Stimulated activated memory B cell treated with anti-CD40 and anti-IgM and Interleukin-4, amounts not matched to agents 10 μg/mL and 1 μg/mL and 100 μg/mL, for 72 hours (primary cell): ENCODE measurements at places on chromosomes 2 and 18.

DNA sequence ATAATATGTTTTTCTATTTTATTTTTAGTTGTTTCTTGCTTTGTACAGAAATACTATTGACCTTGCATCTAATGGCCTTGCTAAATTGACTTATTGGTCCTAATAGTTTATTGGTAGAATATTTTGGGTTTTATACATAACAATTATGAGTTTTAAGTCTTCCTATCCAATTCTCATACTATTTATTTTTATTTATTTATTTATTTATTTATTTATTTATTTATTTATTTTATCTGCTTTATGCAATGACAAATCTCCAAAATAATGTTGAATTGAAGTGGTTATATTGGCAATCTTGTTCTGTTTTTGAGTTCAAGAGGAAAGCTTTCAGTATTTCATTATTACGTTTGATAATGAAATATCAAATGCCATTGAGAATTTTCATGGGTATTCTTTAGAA lies 488.3 kb downstream of the CDH2 start:
- no peak overlapping the region for H3K4me3 ChIP-seq
- no peaks in the 10 kb centered on the region for H3K27me3 ChIP-seq
- H3K36me3 ChIP-seq, result no peaks in the 10 kb centered on the region
- H3K27ac ChIP-seq, result no peak overlapping the region
- ATAC-seq, result no peak

DNA sequence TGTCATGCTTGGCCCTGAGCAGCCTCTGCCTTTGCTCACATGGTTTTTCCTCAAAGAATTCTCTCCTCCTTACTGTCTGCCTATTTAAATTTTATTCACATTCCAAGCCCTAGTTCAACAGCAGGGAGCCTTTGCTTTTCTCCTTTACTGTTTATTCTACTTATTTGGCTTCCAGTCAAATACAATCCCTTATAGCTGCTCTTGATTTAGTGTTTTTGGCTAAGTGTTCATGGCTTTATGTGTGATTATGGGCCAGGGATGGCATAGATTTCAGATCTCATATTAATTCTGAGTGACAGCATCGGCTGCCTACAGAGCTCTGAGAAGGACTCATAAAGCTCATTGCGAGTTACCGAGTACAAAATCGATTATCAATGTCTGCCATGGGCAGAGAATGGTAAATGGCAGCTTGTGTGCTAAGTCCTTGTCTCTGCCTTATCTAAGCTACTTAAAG lies 106.7 kb downstream of the METTL8 start:
- H3K4me3 ChIP-seq, result peak overlapping the region; percentile 79
- peaks cover 75% of the 10 kb centered on the region for H3K4me1 ChIP-seq
- H3K27me3 ChIP-seq, result no peaks in the 10 kb centered on the region
- peaks cover 31% of the 10 kb centered on the region for H3K36me3 ChIP-seq

DNA sequence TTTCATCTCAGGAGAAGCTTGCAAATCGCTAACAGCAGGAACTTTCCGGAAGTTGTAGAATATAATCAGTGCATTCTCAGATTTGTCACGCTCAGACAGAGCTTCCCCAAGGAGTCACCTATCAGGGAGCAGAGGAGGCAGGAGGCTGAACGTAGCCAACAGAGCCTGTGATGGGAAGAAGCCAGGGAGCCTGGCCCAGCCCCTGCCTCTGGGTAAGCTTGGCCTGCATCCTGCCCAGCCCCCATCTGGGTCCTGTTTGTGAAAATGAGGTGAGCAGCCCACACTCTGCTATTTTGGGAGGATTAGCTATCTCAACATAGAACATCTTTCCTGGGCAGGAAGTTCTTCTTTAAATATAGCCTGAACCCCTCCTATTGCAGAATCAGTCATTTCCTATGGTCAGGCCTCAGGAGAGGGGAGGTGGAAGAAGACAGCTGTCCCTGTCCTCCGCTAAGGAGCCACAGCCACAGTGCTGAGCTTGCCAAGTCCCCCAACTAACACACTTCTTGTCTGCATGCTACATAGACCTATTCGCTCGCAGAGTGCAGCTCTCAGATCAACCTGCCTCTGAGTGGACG lies 19.2 kb upstream of the PKDCC start:
- H3K36me3 ChIP-seq, result no peaks in the 10 kb centered on the region
- H3K27me3 ChIP-seq, result peaks cover 41% of the 10 kb centered on the region
- peaks cover 18% of the 10 kb centered on the region for H3K4me1 ChIP-seq
- no peak overlapping the region for H3K4me3 ChIP-seq
- H3K27ac ChIP-seq, result peak overlapping the region; percentile 30

GRCh38 chr18:45981821-45982220 lies 14.7 kb upstream of the EPG5 start:
- H3K36me3 ChIP-seq, result no peaks in the 10 kb centered on the region
- peaks cover 6% of the 10 kb centered on the region for H3K4me1 ChIP-seq
- H3K4me3 ChIP-seq, result no peak overlapping the region
- H3K27ac ChIP-seq, result no peak overlapping the region
- ATAC-seq, result no peak
- H3K27me3 ChIP-seq, result peaks cover 8% of the 10 kb centered on the region

GRCh38 chr18:1846640-1847039 lies 724.7 kb downstream of the METTL4 start:
- no peak overlapping the region for H3K27ac ChIP-seq
- H3K4me1 ChIP-seq, result no peaks in the 10 kb centered on the region
- H3K36me3 ChIP-seq, result no peaks in the 10 kb centered on the region
- H3K4me3 ChIP-seq, result no peak overlapping the region

DNA sequence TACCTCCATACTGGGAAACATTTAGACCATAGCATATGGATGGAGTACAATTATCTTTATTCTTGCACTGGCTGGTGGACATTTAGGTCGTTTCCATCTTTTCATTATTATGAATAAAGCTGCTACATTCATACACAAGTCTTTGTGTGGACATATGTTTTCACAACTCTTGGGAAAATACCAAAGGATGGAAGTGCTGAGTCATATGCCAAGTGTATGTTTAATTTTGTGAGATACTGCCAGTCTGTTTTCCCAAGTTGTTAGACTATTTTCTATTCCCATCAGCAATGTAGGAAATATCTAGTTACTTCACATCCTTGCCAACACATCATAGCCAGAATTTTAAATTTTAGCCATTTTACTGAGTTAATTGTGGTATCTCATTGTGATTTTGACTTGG lies 91.5 kb downstream of the GALNT13 start:
- H3K4me3 ChIP-seq, result no peak overlapping the region
- no peak for ATAC-seq
- H3K4me1 ChIP-seq, result no peaks in the 10 kb centered on the region
- H3K36me3 ChIP-seq, result no peaks in the 10 kb centered on the region
- H3K27ac ChIP-seq, result no peak overlapping the region

DNA sequence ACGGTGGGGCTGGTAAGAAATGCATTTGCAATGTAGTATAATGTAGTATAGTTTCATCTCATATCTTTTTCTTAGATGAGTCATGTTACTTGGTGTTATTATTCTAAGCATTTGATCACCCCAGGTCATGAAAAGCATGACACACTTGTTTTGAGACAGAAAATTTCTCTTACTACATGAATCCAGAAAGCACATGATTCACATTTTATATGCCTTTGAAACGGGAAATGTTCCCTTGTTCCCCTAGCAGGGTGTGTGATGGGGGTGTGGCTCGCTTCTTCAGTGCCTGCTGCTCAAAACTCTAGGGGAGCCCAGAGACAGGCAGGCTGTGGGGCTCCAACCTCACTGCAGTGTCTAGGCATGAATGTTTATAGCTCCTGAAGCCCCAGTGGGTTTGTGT lies 116.0 kb upstream of the RAB27B start:
- peaks cover 19% of the 10 kb centered on the region for H3K27me3 ChIP-seq
- H3K4me3 ChIP-seq, result no peak overlapping the region
- H3K4me1 ChIP-seq, result peaks cover 2% of the 10 kb centered on the region
- no peak for ATAC-seq

- no peaks in the 10 kb centered on the region for H3K27me3 ChIP-seq
- H3K27ac ChIP-seq, result peak overlapping the region; percentile 77
- peaks cover 76% of the 10 kb centered on the region for H3K4me1 ChIP-seq
- H3K36me3 ChIP-seq, result peaks cover 17% of the 10 kb centered on the region
Observed at GRCh38 chr2:10407841-10408648, 40.1 kb downstream of the ODC1 start.

DNA sequence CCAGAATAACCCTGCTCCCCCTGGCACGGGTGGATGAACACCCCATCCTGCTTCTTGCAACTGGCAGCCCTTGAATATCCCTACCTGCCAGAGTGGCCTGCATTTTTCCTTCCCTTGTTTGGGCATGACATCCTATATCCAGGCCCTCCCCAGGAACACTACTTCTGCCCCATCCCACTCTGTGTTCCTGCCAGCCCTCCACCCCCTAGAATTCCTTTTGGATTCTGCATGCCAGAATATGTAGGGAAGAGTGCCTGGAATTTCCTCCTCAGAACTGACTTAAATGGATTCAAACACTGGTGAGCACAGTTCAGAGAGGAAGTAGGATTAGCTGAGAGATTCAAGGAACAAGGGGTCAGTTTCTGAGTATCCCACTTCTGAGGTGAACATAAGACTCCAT lies 123.5 kb upstream of the PELI1 start:
- H3K27me3 ChIP-seq, result no peaks in the 10 kb centered on the region
- H3K36me3 ChIP-seq, result peaks cover 7% of the 10 kb centered on the region
- peaks cover 24% of the 10 kb centered on the region for H3K4me1 ChIP-seq
- no peak for ATAC-seq

DNA sequence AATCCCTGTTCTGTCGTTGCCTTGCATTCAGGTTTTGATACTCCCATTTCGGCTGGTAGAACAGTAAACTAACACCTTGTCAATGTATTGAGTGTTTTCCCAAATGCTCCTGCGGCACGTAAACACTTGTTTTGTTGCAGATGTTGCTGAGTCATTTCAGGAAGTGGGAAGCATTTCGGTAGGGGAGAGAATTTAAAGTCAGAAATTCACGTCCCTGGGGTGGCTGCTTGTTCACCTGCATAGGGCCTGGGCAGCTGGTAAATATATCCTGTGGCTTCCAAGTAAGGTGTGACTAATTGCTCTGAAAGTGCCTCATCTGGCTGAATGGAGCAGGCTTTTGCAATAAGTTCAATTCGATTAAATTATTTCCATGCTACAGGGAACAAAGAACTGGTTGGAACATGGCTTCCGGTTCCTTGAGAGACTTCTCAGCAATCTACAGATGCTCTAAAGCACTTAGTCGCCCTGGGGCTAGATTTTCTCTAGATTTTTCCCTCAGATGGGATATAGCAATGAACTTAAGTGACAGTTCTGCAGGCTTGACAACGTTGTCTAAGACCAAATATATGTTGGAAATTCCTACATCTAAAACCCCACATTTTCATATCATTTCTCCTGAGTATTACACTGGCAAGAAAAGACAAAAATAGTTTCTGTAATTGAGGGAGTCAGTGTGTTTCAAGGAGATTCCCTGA lies 5.2 kb downstream of the GALR1 start:
- H3K4me1 ChIP-seq, result no peaks in the 10 kb centered on the region
- no peak overlapping the region for H3K27ac ChIP-seq
- no peaks in the 10 kb centered on the region for H3K36me3 ChIP-seq

- no peaks in the 10 kb centered on the region for H3K27me3 ChIP-seq
- H3K27ac ChIP-seq, result no peak overlapping the region
Observed at GRCh38 chr2:192286093-192286701, 91.5 kb upstream of the TMEFF2 start.
